ENCODE measurements at places on chromosomes 12 and 14. TPM values are rescaled to one million over a fixed set of nuclear protein-coding genes. Genes with fewer than 3 reads are reported as not detected.

Gene SERPINA10
- not detected for total RNA-seq

Gene NUAK1
- total RNA-seq: 2.6 TPM

DNA sequence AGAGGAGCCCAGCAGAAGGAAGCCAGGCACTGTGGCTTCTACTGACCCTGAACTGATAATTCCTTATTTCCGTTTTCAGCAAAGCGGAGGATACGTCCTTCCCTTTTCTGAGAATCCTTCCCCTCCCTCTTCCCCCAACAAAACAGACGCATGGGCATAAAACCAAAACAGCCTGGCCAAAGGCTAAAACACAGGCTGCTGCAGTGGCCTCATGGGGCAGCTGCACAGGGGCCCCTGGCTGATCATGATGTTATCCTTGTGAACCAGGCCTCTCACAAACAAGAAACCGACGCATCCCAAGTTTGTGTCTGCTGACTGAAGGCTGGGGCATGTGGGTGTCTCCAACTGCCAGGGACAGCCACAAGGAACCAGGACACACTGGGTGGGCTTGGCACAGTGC is 23.4 kb upstream of the STON2 start:
- peaks cover 8% of the 10 kb centered on the region for H3K4me1 ChIP-seq
- DNase-seq: no peak
- H3K27ac ChIP-seq: no peak overlapping the region
- no peaks in the 10 kb centered on the region for H3K27me3 ChIP-seq
- H3K36me3 ChIP-seq: no peaks in the 10 kb centered on the region

DNA sequence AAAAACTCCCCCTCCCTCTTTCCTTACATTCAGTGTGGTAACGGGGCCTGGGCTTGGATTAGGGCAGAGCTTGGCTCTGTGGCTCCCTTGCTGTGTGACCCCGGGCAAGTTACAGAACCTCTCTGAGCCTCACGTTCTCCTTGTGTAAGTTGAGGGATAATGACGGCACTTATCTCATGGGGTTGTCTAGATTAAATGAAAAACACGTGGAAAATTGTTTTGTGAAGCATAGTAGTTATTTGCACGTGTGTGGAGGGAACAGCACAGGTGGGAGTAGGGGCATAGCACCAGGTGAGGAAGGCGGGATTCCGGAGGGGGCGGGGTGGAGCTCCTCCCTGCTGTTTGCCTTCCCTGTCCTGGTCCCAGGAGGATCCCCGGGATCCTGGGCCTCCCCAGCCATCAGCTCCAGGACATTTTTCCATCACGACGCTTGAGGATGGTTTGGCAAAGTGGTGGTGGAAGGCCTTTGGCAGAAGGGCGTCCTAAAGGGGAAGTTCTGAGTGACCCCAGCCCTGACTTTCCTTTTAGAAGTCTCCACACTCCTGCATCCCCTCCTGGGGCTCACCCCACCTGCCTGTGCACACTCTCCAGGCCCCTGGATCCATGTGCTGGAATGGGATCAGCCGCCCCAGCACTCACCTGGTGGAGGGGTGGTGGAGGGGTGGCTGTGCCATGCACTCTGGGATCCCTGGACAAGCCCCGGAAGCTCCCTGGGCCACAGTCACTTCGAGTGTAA is 22.7 kb downstream of the LRTM2 start:
- H3K4me1 ChIP-seq: no peaks in the 10 kb centered on the region
- no peaks in the 10 kb centered on the region for H3K36me3 ChIP-seq
- no peak for DNase-seq
- no peak overlapping the region for H3K4me3 ChIP-seq
- no peak overlapping the region for H3K27ac ChIP-seq

DNA sequence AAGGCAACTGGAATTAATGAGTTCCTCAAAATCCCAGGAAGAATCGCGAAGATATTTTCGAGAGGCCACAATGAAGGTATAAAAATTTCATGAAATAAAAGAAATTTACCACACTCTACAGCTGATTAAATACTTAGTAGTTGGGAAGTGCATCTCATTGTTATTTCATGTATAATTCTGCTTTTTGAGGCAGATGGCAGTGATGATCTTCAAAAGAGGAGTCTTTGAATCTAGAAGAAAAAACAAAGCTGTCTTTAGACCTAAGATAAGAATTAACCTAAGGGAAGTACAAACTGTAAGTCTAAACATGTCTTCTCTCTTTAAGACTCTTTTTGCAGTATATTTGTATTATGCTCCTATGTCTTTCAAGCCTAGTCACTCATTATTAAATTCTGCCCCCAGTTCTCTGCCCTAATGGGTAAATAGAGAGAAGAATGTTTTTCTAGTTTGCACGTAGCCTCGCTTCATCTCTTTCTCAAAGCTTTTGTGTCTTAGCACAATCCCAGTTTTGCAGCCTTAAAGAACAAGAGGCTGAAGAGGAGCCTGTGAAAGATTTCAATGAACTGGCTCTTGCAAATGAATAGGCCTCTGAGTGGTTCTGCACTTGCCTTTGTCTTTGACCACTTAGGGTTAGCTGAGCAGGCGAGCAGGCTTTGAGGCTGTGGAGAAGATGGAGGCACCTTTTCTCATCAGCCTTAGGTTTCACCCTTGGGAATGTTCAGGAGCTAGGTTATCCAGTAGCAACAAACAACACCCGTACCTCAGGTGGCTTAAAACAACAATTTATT is 32.7 kb downstream of the CFAP54 start:
- DNase-seq: no peak
- H3K36me3 ChIP-seq: no peaks in the 10 kb centered on the region
- peaks cover 13% of the 10 kb centered on the region for H3K4me1 ChIP-seq
- H3K27me3 ChIP-seq: no peaks in the 10 kb centered on the region
- H3K27ac ChIP-seq: no peak overlapping the region
